ENCODE measurements at places on chromosomes 5 and 9.

DNA sequence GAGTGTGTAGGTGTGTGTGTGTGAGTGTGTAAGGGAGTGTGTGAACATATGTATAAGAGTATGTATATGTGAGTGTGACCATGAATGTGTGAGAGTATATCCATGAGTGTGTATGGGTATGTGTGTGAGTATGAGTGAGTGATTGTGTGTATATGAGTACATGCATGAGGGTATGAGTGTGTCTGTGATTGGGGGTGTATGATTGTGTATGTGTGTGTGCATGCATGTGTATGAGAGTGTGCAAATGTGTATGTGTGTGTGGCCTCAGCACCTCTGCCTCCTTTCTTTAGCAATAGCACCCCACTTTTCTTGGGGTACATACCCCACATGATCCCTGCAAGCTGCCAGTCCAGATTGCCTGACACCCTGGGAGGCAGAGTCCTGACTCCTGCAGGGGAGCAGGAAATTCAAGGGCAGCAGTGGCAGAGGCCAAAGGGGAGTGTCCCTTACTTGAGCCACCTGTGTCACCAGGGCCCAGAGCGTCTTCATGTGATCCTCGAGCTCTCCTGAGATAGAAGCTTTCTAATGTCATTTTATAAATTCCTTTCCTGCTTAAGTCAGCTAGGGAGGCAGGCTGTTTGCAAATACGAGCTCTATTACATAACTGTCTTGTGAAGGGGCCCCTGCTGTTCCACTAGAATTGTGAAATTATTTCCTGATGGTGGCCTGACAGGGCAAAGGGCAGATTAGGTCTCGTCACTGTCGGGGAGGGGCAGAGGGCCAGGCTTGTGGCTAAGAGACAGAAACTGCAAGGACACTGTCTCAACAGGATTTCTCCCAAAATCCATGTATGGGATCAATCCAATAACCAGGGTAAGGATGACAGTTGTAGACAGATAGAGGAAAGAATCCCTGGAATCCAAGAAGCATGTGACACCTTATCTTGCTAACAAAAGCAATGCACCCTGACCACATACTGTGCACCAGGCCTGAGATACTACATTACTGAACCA, 389.1 kb downstream of the GADD45G start:
- peak; percentile 46 for DNase-seq

DNA sequence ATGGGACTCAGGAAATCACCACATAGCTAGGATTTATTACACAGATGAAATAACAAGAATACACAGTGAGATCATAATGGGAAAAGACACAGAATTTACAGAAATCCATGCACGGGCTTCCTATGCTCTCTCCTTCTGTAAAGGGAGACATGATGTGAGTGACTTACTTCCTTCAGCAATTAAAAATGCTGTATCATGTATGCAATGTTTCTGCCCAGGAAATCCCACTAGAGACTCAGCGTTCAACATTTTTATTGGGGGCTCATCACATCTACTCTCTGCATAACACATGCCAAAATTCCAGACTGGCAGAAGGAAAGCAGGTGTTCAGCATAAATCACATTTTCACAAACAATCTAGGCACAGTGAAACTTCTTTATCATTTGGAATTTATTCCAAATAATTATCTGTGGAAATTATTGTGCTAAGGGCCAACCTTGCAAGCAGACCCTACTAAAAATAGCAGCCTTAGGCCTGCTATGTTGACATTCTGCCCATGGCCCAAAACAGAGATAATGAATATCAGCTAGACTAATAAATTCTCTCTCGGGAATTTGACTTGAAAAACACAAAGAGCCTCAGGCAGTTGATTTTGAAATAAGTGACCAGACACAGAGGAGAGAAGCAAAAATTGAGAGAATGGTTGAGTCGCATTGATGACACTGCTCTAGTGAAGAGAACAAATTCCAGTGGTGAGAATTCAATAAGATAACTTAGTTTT, 31.4 kb upstream of the SELENOP start:
- DNase-seq = no peak

- no peak for DNase-seq
Observed at GRCh38 chr5:136025900-136026299, 2.9 kb upstream of the TGFBI start.

GRCh38 chr5:68306361-68307014, 90.9 kb downstream of the PIK3R1 start:
- no peak for DNase-seq

DNA sequence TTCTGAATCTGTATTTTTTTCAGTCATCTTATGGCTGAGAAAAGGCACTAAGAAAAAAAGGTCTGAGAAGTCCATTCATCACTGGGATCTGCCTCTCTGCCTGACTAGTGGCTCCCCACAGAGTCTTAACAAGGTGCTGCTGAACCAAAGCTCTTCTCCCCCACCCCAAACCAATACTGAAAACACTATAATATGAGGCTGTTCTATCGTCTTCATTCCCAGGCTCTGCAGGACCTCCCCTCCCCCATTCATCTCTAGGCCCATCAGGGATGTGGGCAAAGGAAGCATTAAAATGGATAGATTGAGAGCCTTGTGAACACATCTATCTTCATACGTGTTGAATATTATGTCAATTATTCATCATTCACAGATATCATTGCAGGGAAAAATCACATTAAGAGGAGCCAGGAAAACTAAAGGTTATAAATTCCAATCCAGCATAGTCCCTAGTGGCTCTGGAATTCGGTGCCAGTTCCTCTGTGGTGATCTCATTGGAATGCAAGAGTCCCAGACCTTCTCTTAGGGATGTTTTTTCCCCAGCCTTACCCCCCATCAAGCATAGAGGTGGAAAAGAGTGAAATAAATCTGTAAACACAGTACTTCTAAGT, 44.3 kb upstream of the GPR151 start:
- no peak for DNase-seq

All from CD4-positive, alpha-beta T cell treated with Interferon alpha-2 for 1 hour (primary cell).